ENCODE measurements at places on chromosomes 7 and 10.
A peak's percentile ranks its signal among the peaks of the same experiment; 100 is the strongest.

DNA sequence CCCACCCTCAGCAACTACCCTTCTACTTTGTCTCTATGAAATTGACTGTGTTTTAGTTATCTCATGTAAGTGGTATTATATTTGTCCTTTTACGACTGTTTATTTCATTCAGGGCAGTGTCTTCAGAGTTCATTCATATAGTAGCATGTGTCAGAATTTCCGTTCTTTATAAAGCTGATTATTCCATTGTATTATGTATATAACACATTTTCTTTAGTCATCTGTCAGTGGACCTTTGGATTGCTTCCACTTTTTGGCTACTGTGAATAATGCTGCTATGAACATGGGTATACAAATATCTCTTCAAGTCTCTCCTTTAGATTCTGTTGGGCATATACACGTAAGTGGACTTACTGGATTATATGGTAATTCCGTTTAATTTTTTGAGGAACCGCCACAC is 14.5 kb downstream of the SLF2 start:
- DNase-seq = no peak

- no peak for DNase-seq
These were observed 310.6 kb downstream of the HDAC9 start for GRCh38 chr7:18806177-18806576.

DNA sequence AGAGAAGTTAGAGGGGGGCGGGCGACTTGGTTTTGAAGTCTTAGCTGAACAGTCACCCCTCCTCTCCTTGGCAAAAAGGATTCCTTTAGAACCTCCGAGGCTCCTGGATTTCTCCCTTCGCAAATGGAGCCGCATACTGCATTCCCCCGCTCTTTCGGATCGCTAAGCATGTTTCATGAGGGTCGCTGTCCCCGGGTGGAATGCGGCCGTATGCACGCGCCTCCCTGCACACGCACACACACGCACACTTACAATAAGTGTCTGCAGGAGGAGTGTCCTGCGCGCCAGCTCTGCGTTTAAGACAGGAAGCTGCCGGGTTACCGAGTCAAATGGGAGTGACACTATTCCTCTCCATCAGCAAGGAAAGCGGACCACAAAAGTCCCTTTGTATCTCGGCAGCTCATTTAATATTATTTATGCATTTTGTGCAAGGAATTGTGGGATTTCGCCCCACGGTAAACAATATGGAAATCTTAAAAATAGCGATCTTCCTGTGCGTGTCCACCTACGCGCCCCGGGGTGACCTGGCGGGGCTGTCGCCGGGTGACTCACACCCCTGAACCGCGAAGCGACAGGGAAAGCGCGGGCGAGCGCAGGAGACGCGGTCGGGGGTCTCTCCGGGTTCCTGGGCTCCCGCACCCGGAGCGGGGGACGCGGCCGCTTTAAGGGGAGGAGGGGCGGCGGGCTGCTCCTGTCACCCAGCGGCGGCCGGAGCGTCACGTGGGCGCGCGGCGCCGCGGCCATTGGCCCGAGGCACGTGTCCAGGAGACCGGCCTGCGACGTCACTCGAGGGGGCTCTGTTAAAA is 988 bp upstream of the EN2 start:
- peak; percentile 55 for DNase-seq

GRCh38 chr7:124930655-124931597 is 1.3 kb upstream of the POT1 start:
- DNase-seq = no peak

DNA sequence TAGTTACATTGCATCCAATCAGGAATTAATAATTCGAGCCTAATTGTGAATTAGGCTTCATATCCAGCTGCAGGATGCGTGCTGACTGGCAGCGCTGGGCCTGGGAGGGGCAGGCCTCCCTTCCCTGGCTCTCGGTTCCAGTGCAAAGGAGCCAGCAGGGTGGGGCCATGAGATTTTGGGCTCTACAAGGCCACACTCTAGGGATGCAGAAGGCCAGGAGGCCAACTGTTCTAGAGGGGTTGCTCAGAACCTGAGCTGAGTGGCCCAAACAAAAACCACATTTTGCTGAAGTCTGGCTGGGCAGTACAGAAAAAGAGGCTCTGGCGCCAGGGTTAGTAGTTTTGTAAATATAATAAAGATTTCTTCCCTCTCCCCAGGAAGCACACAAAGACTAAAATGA is 72.3 kb downstream of the CLEC2L start:
- DNase-seq = no peak

- DNase-seq = no peak
These were observed 6.5 kb upstream of the BCAP29 start for GRCh38 chr7:107573537-107573936.

- no peak for DNase-seq
These were observed 366.0 kb upstream of the RNF32 start for GRCh38 chr7:156274557-156274956.

DNA sequence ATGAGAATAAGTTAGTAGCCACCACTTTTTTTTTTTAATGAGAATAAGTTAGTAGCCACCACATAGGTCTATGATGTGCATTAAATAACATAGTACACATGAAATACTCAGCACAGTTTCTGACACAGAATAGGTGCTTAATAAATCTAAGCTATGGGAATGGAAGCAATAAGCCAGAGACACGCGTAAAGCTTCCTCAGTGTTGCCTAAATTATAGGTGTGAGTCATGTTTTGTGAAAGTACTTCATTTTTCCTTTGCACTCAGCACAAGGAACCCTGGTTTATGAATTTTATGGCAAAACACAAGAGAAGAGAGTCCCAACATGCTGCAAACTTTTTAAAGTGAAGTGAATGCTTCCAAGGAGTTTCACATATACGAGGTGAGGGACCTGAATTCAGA is 267.4 kb downstream of the RNLS start:
- DNase-seq = no peak

GRCh38 chr7:97307521-97308108 is 190.1 kb downstream of the SDHAF3 start:
- DNase-seq = no peak

DNA sequence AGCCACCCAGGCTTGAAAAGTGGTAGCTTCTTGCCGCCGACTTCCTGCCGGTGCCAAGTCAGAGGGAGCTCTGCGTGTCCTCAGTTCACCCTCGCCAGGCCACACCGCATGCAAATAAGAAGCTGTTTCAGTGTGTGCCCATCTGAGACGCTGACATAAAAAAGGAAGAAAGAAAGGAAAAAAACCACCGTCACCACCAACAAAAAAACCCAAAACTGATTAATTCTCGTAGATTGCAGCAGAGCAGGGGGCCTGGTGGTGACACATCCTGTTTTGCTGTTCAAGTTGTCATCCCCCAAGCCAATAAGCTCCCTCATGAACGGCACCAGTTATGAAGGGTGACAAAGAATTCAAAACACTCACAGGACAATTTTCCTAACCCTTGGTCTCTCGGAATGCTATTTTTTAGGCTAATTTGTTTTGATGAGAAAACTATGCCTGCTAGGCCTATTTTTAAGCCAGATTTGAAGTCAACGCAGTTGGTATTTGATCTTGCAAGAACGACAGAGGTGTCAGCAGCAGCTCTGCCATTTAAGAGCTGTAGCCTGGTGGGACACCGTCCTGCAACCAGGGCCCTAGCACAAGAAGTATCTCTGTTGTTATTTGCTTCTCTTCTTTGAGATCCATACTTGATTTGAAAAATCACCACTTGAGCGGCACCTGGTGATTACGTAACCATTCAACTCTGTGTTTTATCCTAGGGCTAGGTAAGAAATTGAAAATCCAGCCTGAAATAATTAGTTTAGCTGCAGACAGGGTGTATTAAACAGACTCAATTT is 145.6 kb downstream of the PFKFB3 start:
- DNase-seq = peak; percentile 3

GRCh38 chr7:108067844-108068243 is 62.3 kb downstream of the LAMB4 start:
- no peak for DNase-seq

DNA sequence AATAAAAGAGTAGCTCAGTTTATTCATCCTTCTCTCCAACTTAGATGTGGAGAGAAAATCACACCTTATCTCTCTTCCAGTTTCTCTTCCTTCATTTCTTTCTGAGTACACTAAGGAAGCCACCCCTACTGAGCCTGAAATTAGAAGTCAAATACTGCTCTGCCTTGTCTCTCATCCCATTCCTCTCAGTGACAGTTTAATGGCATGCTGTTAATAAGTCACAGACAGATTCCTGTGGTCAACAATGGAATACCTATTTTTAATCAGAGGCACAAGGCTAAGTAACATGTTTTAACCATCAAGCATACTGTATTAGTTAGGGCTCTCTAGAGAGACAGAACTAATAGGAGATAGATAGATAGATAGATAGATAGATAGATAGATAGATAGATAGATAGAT is 253.2 kb downstream of the HTR7 start:
- DNase-seq = no peak

DNA sequence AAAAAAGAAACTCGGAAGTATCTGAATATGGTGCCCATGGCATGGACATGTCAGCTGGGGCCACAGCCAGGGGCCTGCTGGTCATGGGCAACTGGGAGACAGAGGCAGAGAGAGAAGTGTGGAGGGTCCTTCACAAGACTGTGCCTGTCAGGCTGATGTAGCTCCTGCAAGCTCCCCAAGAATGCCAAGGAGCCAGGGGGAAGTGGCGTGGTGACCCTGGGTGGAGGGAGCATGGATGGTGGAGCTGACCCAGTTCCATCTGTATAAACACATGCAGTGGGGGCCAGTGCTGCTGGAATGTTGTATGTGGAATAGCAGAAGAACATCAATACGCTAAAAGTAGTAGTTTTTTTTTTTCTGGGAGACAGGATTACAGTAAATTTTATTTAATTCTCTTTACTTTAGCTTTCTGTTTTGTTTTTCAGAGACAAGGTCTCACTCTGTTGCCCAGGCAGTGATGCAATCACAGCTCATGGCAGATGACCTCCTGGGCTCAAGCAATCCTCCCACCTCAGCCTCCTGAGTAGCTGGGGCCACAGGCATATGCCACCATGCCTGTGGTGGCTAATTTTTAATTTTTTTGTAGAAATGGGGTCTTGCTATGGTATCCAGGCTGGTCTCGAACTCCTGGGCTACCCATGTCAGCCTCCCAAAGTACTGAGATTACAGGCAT is 10.5 kb upstream of the ZMIZ2 start:
- no peak for DNase-seq

All from umbilical cord (tissue), 2 donors.